ENCODE measurements at places on chromosomes 11 and 22.

- DNase-seq = no peak
These were observed 5.8 kb upstream of the SLC3A2 start for GRCh38 chr11:62874851-62875250.

GRCh38 chr11:68164437-68164836 lies 43.2 kb upstream of the CHKA start:
- DNase-seq = no peak

GRCh38 chr11:57566005-57566904 lies 1.2 kb downstream of the UBE2L6 start:
- DNase-seq = peak; percentile 52

DNA sequence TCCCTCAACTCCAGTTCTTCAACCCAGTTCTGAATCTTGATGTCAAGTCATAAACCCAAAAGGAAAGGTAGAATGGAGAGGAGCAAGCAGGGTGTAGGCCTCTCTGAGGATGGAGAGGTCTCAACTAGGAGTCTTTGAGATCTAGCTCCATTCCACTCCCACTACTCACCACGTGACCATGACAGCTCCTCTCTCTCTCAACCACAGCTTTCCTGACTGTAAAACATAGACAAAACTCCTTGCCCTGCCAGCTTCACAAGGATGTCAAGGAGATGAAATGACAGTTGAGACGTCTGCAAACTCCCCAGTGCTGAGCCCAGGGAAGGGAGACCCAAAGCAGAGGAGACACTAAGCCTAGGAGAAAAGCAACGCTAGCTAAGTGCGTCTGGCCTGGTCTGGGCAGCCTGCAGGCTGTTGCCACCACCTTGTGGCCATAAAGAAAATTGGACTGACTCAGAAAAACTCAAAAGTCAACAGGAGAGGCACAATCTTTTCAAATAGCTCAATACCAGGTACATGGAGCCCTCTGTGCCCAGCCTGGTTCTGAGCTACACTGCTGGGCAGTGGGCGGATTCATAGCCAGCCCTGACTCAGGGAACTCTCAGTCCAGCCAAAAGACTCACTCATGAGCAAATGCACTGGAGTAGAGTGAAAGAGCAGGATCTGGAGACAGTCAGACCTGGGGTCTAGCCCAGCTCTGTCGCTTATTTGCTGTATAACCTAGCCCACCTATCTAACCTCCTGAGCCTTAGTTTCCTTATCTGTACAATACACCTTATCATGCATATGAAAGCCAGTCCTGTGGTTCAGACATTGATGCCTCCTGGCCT lies 3.4 kb downstream of the CLPB start:
- peak; percentile 43 for DNase-seq
